ENCODE measurements at places on chromosomes 12 and 14.

GRCh38 chr14:94051115-94051514, 25.0 kb downstream of the OTUB2 start:
- DNase-seq: no peak

GRCh38 chr12:114194956-114195355, 211.0 kb downstream of the TBX5 start:
- DNase-seq: no peak

DNA sequence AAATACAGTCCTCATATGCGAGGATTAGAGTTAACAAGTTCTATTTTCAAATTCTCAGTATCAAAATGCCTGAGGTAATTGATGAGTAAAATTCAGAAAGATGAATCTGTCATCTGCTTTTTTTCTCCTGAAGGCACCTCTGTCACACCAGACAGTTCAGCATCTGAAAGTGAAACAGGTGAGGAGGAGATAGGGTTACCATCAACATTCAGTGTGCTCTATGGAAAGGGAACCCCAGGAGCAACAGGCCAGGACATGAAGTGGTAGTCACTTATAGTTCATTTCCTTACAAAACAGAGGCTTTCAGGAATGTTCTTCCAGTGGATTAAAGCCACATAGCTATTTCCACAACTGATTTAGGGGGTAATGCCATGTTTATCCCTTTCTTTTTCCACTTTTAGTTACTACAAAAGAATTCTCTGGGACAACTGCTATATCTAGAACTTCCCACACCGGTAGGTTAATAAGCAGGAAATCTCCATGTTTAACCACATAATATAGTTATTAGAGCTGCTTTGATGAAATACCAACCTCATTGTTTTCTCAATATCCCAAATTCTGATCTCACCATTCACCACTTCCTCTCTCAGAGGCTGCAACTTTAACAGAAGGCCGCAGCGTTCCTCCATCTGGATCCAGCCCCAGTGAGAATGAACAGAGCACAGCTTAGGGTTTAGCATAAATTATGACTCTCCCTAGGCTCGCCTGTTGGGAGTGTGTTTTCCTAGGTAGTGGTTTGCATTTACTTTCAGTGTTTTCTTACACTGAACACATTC, 177.0 kb upstream of the CNTN1 start:
- DNase-seq: no peak

GRCh38 chr12:14540801-14541462, 26.8 kb downstream of the PLBD1 start:
- no peak for DNase-seq

GRCh38 chr14:93548102-93548843, 117.5 kb downstream of the UNC79 start:
- no peak for DNase-seq

- DNase-seq: peak; percentile 70
Measured at GRCh38 chr14:37172024-37172869, at the start of gene SLC25A21. Gene SLC25A21 (minus strand): TSS chr14:37172606.

DNA sequence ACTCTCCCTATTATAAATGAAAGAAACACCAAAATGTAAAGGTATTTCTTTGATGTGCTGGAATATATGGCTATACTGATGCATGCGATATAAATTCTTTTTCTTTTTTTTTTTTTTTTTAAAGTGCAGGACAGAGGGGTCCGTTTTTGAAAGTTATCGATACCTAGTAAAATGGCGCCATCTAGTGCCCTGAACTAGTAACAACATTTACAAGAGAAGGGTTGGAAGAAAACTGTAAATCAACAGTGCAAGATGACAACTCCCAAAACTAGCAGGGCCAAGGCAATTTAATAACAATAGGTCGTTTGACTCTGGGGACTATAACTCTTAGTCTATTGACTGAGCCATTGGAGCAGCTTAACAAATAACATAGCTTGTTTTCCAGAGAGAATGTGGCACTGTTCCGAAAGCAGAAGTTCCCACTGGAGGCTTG, 137.7 kb downstream of the SPTSSA start:
- no peak for DNase-seq

DNA sequence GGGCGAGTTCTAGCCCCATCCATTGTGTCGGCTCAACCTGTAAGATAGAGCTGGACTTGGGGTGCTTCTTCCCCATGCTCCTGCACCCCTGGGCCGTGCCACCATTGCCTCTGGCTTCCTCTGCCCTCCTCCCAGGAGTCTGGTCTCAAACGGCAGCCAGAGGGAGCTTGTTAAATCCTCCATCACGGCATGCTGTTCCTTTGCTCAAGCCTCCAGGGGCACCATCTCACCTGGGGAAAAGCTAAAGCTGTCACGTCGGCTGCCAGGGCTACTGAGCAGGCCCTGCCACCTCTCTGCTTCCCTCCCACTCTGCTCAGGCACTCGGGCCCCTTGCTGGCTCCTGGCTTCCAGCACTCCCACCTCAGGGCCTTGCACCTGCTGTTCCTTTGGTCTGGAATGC, 140.4 kb downstream of the RBM19 start:
- no peak for DNase-seq

DNA sequence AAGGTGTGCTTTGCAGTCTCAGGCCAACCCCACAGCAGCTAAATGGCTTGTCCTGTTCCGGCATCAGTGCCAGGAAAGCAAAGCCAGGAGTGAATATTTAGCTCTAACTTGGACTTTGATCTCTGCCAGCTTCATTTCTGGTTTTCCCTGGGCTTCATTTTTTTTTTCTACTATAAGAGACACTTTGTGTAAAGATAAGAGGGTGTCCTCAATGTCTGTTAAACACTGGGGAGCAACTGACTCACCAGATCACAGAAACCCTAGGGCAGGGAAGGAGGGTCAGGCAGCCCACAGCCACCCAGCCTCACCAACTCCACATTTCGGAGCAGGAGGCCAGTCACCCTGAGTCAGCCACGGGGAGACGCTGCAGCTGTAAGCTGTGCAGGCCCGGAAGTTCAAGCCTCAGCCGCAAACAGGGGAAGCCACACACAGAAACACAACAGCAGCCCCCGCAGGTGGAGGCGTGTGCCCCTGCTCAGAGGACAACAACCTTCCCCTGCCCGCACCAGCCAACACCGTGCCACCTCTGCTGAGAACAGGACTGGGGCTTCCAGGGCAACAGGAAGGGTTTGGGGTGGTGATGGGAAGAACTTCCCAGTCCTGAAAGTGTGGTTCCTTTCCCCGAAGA, 6.3 kb downstream of the TNFRSF1A start:
- DNase-seq: peak; percentile 83
